ENCODE measurements at places on chromosomes 3 and 15.

DNA sequence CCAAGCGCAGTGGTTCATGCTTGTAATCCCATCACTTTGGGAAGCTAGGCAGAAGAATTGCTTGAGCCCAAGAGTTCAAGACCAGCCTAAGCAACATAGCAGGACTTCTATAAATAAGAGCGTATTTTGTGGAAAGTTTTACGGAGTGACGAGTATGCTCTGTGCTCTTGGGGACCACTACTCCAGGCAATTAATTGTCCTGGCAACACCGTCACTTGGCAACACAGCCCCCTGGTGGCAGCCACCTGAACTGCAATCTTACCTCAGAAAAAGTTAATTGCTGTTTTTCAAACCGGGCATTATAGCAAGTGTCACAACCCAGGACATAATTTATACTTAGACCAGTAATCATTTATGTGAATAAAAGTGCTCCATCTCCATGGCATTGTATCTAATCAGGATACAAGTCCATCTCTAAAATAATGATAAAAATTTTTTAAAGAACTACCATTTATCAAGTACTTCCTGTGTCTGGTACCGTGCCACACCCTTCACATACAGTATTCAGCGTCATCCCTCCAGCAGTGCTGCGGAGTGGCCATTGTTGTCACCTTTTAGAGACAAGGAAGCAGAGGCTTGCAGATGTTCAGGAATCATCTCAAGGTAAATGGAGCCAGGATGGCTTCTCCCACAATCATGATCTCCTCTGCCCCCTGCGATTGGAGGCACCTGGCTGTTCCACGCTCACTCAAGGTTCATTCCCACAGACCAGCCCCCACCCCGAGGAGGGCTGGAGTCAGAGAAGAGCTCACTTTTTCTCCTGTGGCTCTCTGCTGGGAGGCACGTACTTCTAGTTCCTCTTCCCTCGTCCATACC is 34.5 kb downstream of the PLA2G4D start:
- H3K36me3 ChIP-seq: no peaks in the 10 kb centered on the region
- no peak overlapping the region for H3K27ac ChIP-seq
- no peak overlapping the region for H3K4me3 ChIP-seq
- DNase-seq: peak; percentile 49
- no peaks in the 10 kb centered on the region for H3K27me3 ChIP-seq

DNA sequence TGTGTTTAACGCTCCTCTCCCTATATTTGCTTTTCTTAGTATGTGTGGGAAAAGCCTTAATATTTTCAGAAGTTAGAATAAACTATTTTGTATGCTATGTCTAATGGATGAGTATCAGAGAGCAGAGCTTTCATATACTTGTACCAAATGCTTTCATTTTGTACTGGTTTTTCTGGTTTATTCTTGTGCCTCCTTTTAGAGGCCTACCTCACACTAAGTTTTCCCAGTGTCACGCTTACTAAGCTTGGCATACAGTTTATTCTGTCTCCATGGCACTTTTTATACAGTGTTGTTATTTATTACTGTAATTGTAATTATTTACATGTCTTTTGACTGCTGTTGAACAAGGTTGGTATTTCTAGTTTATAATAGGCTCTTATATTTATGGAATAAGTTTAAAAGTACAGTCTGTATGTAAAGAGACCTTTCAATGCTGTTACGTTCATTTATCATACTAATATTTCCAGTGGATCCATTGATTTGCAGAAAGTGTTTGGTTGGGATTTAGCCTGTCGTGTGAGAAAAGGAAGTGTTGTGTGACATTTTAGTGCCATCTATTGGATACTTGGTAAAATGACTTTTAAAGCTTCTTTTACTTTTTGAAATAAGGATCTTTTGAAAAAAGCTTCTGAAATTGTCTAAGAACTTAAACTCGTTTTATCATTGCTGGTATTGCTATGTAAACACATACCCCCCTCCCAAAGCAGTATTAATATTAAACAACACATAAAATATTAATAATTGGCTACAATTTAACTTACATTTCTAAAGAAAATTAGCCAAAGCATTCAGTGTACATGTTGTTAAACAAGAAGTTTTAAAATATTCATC is 5.2 kb upstream of the EBLN2 start:
- no peak for DNase-seq
- no peaks in the 10 kb centered on the region for H3K36me3 ChIP-seq
- no peak overlapping the region for H3K27ac ChIP-seq
- H3K27me3 ChIP-seq: no peaks in the 10 kb centered on the region
- H3K4me3 ChIP-seq: no peak overlapping the region

DNA sequence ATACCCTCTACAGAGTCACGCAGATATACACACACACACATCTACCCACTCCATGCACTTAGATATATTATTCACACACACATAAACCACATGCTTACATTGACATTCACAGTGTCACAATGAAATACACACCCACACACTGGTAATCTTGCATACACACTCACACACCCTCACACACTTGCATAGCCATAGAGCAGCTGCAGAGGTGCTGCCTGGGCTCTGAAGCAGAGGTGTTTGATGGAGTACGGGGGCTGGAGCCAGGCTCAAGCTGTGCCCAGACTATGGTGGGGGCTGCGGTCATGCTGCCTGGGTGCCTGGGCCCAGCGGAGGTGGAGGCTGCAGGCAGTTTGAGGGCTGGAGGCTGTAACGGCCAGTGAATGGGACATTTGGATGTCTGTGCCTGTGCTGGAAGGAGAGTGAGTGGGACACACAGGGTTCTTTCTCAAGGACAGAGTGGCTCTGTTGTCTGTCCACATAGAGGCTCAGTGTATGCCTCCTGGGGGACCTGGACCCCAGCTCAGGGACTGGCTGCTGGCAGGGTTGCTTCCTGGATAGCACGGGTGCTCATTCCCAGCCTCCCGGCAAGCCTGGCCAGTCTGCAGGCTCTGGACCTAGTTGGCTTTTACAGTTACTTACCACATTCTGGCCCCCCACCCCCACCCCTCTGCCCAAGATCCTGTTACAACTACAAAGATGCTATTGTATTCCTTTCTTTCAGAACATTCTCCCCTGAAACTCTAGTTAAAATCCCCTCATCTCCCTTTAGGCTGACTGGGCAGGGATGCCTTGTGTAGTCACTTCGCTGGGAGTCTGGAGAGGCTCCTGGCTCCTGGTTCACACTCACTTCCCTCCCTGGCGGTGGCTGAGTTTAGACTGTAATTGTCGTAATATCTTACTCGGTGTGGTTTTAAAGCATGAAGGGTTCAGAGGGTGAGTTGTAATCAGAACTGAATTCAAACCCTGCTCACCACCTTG is 12.5 kb downstream of the GASK1A start:
- no peak for DNase-seq
- H3K36me3 ChIP-seq: no peaks in the 10 kb centered on the region
- H3K27me3 ChIP-seq: no peaks in the 10 kb centered on the region
- peaks cover 19% of the 10 kb centered on the region for H3K4me1 ChIP-seq

- H3K4me1 ChIP-seq: no peaks in the 10 kb centered on the region
- DNase-seq: no peak
- H3K4me3 ChIP-seq: no peak overlapping the region
- H3K27ac ChIP-seq: no peak overlapping the region
- peaks cover 3% of the 10 kb centered on the region for H3K27me3 ChIP-seq
These were observed 143.2 kb downstream of the FAM43A start for GRCh38 chr3:194828926-194829325.

DNA sequence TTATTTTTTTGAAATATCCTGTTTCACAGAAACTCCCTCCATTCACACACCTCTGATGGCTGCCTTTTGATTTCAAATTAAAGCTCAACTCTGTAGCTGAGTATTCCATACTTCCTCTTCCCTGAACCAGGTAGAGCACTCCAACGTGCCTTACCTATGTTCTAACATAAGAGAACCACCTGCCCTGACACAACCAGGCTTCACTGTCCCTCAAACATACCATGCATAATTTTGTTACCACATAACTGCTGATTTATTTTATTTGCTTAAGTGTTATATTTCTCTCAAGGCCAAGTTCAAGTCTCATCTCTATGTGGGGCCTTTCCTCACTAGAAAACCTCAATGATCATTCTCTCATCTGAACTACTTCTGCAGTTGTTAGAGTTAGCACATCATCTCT is 209.7 kb downstream of the P3H2 start:
- H3K4me1 ChIP-seq: no peaks in the 10 kb centered on the region
- DNase-seq: no peak
- H3K36me3 ChIP-seq: no peaks in the 10 kb centered on the region
- no peak overlapping the region for H3K4me3 ChIP-seq
- no peaks in the 10 kb centered on the region for H3K27me3 ChIP-seq
- no peak overlapping the region for H3K27ac ChIP-seq
